Activated naive CD4-positive, alpha-beta T cell (primary cell): ENCODE measurements at places on chromosomes 6 and 20.

DNA sequence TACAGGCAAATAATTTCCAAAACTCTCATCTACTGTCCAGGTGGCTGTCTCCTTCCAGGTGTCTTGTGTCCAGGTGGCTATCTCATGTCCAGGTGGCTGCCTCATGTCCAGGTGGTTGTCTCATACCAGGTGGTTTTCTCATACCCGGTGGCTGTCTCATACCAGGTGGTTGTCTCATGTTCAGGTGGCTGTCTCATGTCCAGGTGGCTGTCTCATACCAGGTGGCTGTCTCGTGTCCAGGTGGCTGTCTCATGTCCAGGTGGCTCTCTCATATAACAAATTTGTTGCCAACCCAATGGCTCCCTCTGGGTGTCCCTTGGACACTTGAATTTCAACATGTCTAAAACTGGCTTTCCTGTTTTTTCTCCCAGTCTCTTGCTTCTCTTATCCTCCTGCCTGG, 14.3 kb upstream of the SLC22A3 start:
- no peak for DNase-seq

GRCh38 chr20:55656231-55656775, 349.0 kb downstream of the CBLN4 start:
- no peak for DNase-seq

DNA sequence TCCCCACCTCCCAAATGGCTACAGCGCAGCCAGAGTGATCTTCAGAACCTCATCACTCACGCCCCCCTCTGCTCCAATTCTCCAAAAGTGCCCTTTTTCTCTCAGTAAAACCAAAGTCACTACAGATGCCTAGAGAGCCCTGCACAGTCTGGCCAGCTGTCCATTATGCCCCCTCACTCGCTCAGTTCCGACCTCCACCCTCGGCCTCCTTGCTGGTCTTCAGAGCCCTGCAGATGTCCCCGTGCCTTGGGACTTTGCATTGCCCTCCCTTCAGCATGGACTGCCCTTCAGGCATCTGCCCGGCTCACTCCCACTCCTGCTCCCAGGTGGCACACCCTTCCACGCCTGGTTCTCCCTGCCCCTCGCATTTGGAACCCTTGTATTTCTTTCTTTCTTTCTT, 1.1 kb upstream of the RAET1E start:
- DNase-seq = no peak

GRCh38 chr6:24922170-24922569, 13.6 kb downstream of the RIPOR2 start:
- no peak for DNase-seq

- no peak for DNase-seq
These were observed 39.5 kb downstream of the ELOVL5 start for GRCh38 chr6:53309059-53309900.

GRCh38 chr6:64732888-64733287, 974.1 kb downstream of the EYS start:
- DNase-seq = no peak

DNA sequence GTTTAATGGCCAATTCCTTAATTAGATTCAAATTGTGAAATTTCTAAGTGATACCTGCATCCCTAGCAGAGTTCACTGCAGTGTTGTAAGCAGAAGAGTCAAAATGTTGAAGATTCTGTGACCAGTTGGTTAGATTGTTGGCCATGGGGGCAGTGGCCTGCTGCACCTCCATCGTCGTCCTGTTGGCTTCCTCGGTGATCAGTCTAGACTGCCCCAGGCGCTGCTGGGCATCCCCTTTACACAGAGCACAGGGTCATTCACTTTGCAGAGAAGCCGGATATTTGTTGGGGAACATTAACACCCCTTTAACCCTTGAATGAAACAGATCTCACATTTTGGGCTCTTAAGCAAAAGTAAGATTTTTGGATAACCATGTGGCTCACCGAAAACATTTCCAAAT, 60.7 kb downstream of the FAM229B start:
- no peak for DNase-seq

DNA sequence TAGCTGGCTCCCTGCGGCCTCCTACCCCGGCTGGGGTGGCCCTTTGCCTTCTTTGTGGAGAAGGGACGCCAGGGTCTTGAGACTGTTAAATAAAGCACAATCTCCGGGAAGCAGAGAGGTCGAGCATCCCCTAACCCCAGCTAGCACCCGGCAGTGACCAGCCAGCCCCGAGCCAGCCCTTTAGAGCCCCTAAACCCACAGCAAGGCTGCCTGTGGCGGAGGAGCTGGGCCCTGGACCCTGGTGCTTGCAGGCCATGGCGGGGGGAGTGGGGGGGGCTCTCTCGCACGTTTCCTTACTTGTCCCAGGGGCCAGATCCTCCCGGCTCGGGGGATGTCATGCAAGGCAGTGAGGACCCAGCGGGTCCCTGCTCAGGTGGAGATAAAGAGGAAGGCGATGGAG, 49.2 kb upstream of the GATA5 start:
- DNase-seq = no peak

- no peak for DNase-seq
These were observed 1.6 kb upstream of the DBNDD2 start for GRCh38 chr20:45406260-45407066.

GRCh38 chr6:130603391-130603790, 223.8 kb upstream of the SMLR1 start:
- no peak for DNase-seq

GRCh38 chr6:125811259-125811658, 20.5 kb downstream of the NCOA7 start:
- no peak for DNase-seq

- no peak for DNase-seq
These were observed 97.5 kb upstream of the ZBTB24 start for GRCh38 chr6:109580519-109580918.

GRCh38 chr20:57025261-57025660, 241.2 kb downstream of the BMP7 start:
- no peak for DNase-seq

GRCh38 chr20:24648919-24649318, 179.5 kb downstream of the SYNDIG1 start:
- no peak for DNase-seq

- no peak for DNase-seq
These were observed 37.9 kb upstream of the KHDRBS2 start for GRCh38 chr6:62323818-62324431.

DNA sequence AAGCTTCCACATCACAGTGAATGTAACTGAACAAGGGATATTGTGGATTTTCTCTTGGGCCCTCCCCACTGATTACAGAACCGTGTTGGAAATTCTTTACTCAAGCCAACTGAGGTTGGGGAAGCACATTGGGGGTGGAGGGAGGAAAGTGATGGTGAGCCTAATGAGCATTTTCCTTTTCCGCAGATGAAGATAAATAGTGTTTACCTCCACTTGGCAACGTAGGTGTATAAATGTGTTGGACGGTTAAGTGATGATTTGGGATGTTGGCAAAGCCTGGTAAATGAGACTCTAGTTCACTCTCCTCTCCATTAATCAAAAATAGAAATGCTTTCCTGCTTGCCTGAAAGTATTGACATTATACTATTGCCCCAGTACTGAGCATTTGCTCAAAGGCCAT, 27.1 kb upstream of the NRN1 start:
- no peak for DNase-seq

- no peak for DNase-seq
These were observed 817 bp downstream of the ME1 start for GRCh38 chr6:83429857-83430610.

DNA sequence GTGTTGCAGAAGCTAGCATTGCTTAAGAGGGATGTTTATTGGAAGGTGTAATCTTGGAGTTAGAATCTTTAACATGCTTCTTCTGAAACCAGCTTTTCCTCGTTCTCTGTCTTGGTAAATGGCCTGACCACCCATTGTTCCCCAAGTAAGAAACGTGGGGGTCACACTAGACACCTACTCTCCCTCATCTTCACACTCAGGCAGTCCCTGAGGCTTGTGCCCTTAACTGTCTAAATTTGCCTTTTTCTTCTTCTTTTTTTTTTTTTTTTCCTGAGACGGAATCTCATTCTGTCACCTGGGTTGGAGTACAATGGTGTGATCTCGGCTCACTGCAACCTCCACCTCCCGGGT, 16.2 kb upstream of the ARFGEF2 start:
- no peak for DNase-seq

GRCh38 chr20:3275064-3275935, 36.3 kb upstream of the SLC4A11 start:
- DNase-seq = no peak

DNA sequence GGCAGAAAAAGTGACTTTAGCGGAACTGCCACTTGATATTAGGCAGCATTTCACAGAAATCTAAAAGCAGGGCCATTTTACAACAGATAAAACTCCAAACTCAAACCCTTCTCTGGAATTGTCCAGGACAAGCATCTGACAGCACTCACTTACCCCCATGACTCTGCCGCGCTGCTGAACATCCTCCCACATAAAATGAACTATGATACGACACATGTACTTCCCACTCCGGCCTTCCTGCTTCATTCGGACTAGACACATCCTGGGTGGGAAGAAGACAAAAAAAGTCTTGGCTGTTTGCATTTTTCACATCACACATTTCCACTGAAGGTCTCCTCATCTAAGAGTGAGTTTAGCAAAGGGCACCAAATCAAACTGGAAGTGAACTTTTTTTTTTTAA, 54.8 kb upstream of the FAM83C start:
- DNase-seq = no peak

DNA sequence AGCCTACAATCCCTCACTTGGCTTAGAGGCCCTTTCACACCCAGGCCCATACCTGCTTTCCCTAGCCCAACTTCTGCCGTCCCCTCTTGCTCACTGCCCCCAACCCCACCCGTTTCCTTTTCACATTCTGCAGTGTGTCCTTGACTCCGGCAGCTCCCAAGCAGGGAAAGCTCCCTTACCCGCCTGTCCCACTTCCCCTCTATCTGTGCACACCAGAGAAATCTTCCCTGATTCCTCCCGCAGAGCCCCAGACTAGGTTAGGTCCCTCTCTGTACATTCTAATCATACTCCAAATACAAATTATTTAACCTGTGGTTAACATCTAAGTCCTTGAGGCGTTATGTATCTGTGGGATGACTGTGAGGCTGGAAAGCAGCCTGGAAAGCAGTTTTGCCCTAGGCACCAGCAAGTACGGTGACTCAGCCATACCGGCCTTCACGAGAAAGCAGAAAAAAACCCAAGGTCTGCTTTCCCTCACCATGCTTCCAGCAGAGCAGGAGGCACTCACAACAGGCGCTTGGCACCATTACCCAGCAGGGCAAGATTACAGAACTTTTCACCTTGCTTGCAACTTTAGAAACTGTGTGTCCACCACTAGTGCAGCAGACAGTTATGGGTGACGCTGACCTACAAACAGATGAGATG, 22.3 kb downstream of the ELOVL5 start:
- no peak for DNase-seq

- no peak for DNase-seq
These were observed 103.1 kb upstream of the SPACA1 start for GRCh38 chr6:87944541-87944954.

- DNase-seq = no peak
These were observed 59.8 kb upstream of the CARMIL1 start for GRCh38 chr6:25219216-25219916.

- no peak for DNase-seq
These were observed 38.3 kb upstream of the SLC32A1 start for GRCh38 chr20:38685853-38686473.

GRCh38 chr20:35225319-35226125, 968 bp upstream of the MMP24 start:
- DNase-seq = no peak

DNA sequence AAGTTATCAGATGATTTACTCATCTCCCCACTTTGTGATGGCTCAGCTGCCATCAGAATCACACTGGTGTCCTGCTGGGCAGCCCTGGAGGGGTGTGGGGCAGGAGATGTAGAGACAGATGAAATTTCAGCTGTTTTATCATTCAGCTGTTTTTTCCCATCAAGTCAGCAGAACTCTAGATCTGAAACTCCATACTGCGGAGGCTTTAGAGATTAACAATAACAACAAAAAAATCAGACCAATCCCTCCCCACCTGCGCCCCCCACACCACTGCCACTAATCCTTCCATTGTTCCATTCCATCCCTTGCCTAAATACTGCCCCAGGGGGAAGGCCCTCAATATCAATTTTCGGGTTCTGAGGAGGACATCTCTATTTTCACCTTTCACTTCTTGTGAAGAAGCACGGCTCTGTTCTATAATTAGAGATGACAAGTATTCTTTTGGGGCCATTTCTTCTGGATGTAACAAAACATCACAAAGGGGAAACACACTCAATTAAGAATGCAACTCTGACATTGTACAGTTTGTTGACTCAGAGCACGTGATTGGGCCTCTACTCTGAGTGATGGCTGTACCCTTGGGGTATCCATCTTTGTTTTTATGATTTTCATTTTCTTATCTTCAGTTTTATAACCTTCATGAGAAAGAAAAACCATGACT, 396.3 kb downstream of the ZFAND3 start:
- no peak for DNase-seq

DNA sequence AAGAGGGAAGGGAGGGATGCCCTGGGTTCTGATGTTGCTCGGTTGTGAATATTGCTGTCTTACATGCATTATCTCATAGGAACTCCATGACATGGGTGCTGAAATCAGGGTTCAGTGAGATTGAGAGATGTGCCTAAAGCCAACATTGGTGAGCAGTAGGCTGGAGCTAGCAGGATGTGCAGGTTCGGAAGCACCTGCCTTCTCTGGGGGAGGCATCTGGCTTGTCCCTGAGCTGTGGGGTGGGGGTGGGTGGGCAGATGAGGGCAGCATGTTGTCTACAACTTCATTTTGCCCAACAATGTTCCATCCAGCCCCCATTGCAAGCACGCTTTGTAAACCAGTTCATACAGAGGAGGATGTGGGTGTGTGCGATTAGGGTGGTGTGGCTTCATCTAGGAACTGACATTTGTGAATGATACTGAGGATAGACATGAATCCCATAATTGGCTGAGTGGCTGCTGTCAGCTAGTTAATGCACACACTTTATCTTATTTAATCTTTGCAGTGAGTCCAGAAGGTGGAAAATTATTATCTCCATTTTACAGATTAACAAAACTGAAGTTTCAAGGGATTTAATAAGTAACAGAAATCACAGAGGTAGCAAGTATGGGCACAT, 119.4 kb downstream of the SYNDIG1 start:
- no peak for DNase-seq

DNA sequence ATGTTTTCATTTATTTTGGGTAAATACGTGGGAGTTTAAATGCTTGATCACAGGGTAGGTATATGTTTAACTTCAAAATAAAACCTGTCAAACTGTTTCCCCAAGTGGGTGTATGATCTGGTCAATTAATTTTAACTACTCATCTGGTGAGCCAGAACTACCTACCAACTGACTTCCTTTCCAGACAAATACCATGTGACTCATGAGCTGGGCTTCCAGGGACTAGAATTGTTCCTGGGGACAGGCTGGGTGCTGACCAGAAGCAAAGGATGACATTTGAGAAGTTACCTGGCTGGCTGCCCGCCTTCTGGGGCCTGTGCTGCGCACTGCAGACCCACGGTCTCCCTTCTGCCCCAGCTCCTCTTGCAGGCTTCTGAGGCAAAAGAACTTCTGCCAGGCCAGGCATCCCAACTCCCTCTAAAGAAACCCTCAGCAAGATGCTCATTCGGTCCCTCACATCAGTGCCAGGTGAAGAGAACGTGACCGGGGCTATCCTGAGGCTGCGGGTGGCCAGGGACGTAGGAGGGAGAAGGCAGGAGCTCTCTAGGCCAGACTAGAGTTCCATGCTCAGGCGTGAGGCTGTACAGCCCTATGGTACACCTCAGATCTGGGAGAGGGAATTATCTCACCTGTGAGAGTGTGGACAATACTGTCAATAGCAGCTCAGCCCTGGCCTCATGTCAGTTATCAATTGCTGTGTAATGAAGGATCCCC, 103.6 kb downstream of the JPH2 start:
- no peak for DNase-seq

- DNase-seq = no peak
These were observed 43.5 kb downstream of the KIF6 start for GRCh38 chr6:39681674-39682121.

GRCh38 chr20:61185181-61185580, 66.9 kb upstream of the CDH4 start:
- DNase-seq = no peak
